Activated CD8-positive, alpha-beta T cell treated with anti-CD3 and anti-CD28 coated beads, Interleukin-2, amount 10 ng/mL, durations not matched to agents 7 days and 5 days (primary cell): ENCODE measurements at places on chromosomes 1 and 21.
A peak's percentile ranks its signal among the peaks of the same experiment; 100 is the strongest.

DNA sequence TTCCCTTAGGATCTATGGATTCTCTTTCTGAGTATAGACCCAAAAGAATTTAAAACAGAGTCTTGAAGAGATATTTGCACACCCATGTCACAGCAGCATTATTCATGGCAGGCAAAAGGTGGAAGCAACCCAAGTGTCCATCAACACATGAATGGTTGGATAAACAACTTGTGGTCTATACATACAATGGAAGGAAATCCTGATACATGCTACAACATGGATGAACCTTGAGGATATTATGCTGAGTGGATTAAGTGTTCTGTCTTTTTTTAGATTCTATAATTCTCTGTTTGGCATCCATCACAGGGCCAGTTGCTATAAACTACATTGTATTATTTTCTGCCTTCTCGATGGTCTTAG lies 39.8 kb downstream of the PTPN14 start:
- no peak for DNase-seq

DNA sequence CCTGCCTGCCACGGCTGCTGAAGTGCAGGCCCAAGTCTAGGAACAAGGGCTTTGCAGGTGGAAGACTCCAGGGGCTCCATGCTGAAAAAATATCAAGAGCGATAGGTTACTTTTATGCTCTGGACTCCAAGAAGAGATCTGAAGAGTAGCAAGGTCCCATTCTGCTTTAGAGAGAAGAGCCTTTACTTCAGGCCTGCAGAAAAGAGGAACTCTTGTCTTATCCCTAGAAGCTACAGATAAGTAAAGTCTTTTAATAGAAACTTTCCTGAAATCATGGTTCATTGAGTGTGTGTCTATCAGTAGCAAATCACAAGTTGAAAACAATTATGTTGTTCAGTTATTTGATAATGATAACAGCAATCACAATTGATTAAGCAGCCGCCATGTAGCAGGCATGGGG lies 113.3 kb downstream of the TNR start:
- no peak for DNase-seq

GRCh38 chr1:178609015-178609414 lies 96.1 kb downstream of the TEX35 start:
- DNase-seq, result no peak

DNA sequence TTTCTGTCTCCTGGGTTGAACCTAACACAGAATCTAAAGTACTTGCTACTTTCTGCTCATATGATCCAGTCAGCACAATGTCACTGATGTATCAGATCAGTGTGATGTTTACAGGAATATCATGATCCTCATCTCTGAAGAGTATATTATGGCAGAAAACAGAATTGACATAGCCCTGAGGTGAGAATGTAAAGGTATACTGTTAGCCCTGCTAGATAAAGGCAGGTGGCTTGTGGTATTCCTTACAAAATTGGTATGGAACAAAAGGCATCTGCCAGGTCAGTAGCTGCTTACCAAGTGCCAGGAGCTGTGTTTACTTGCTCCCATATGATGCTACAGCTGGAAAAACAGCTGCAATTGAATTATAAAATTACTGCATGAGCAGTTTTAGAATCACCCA lies 30.5 kb downstream of the AADACL4 start:
- no peak for DNase-seq

GRCh38 chr1:19811206-19811851 lies 3.8 kb downstream of the RNF186 start:
- DNase-seq, result peak; percentile 60

GRCh38 chr1:5748286-5749225 lies 243.7 kb downstream of the NPHP4 start:
- no peak for DNase-seq

GRCh38 chr1:163071405-163072255 lies 2.5 kb downstream of the RGS4 start:
- DNase-seq, result peak; percentile 62

DNA sequence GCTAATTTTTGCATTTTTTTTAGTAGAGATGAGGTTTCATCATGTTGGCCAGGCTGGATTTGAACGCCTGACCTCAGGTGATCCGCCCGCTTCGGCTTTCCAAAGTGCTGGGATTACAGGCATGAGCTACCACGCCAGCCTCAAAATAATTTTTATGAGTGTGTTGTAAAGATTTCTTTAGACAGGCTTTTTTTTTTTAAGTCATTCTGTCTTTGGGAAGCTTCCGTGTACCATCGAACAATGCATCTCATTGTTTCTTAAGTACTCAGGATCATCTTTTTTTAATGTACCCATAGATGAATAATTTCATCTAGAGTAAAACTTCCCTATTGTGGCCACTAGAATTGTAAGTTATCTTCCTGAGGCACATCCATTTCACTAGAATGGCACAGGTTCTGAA lies 19.6 kb upstream of the SDC3 start:
- DNase-seq, result no peak

- no peak for DNase-seq
These were observed 12.3 kb downstream of the BTG2 start for GRCh38 chr1:203317429-203318228.

DNA sequence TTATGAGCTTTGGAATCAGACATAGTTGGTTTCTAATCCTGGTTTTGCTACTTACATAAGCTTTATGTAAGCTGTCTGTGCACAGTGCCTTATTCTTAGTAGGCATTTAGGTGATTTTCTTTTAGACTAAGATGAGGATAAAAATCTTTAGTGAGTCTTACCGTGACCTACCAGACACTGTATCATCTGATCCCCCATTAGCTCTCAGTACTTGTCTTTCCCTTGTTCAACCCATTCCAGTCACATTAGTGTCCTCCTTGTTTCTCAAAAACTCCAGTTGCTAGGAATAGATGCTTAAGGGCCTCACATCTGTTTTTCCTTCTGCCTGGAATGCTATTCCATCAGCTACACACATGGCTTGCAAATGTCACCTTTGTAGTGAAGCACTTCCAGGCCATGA lies 18.8 kb downstream of the PPP1R12B start:
- DNase-seq, result no peak

DNA sequence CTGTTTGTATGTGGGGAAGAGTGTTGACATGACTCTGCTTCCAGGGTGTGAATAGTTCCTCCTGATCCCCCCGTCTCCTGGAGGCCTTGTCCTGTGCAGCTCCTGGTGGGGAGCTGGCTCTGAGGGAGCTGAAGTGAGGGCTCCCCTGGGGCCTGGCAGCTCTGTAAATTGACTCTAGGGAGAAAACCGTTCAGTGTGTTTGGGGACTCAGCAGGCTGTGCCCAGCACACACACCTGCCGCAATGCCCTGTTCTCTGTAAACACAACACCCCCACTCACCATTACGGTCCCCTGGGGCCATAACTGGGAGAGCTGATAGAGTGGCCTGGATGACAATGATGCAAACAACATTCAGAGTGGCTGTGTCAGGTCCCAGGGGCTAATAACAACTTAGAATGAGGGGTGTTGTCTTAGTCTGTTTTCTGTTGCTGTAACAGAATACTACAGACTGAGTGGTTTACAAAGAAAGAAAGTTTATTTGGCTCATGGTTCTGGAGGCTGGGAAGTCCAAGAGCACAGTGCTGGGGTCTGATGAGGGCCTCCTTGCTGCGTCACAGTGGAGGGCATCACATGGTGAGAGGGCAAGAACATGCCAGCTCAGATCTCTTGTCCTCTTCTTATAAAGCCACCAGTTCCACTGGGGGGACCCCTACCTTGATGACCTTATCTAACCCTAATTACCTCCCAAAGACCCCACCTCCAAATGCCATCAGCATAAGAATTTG lies 15.3 kb downstream of the ADORA1 start:
- DNase-seq, result no peak

DNA sequence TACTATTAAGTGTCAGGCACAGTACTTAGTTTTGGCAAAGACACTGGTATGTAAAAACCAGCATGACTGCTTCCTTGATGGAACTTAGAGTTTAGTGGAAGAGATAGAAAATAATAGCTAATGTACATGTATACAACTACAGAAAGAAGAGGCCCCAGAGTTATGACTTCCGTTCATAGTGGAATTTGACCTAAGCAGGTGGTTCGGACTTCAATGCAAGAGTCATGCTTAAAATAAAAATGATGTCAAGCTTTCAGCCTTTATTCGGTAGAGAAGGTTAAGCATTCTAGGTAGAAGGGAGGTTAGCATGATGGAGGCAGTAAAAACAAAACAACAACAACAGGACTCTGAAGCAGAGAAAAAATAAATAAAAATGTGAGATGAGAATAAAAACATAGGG lies 165.9 kb downstream of the KCNT2 start:
- DNase-seq, result no peak

DNA sequence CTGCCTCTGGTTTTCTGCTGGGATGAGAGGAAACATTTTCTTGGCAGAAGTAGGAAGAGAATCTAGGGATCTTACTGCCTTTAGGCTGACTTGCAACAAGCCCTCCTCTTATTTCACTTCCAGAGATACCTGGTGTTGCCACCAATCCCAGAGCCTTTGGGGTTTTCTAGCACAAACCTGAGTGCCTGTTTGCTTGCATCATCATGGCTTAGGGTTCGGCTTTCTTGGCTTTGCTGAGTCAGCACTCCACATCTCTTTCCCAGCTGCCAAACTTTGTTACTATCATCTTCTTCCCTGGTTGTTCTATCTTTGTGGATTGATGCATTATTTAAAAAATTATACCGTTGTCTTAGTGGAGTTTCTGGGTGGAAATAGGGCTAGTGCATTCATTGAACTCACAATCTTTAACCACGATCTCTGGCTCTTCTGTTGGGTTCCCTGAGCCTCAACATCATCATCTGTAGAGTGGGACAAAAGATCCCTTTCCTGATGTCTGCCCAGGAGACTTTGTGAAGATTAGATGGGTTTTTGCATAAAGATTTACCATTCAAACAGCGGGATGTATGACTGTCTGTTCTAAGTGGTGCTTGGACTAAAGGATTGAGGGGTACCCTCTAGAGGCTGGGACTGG lies 76.6 kb upstream of the SELENON start:
- DNase-seq, result no peak
